Aorta (tissue), 5 donors: ENCODE measurements at places on chromosomes 3 and 15. TPM values are rescaled to one million over a fixed set of nuclear protein-coding genes. Genes with fewer than 3 reads are reported as not detected.

GRCh38 chr3:2148561-2149340, 50.1 kb downstream of the CNTN4 start:
- H3K4me1 ChIP-seq, result no peaks in the 10 kb centered on the region
- no peak overlapping the region for H3K27ac ChIP-seq
- no peak for DNase-seq
- H3K4me3 ChIP-seq, result no peak overlapping the region
- no peaks in the 10 kb centered on the region for H3K36me3 ChIP-seq

GRCh38 chr3:110799271-110799670, 272.3 kb upstream of the NECTIN3 start:
- no peak overlapping the region for H3K4me3 ChIP-seq
- H3K36me3 ChIP-seq, result no peaks in the 10 kb centered on the region
- H3K27ac ChIP-seq, result no peak overlapping the region
- DNase-seq, result no peak

GRCh38 chr3:178022599-178022998, 513.6 kb upstream of the KCNMB2 start:
- DNase-seq, result no peak
- H3K36me3 ChIP-seq, result no peaks in the 10 kb centered on the region
- no peaks in the 10 kb centered on the region for H3K27me3 ChIP-seq
- H3K4me1 ChIP-seq, result no peaks in the 10 kb centered on the region
- no peak overlapping the region for H3K4me3 ChIP-seq
- no peak overlapping the region for H3K27ac ChIP-seq

DNA sequence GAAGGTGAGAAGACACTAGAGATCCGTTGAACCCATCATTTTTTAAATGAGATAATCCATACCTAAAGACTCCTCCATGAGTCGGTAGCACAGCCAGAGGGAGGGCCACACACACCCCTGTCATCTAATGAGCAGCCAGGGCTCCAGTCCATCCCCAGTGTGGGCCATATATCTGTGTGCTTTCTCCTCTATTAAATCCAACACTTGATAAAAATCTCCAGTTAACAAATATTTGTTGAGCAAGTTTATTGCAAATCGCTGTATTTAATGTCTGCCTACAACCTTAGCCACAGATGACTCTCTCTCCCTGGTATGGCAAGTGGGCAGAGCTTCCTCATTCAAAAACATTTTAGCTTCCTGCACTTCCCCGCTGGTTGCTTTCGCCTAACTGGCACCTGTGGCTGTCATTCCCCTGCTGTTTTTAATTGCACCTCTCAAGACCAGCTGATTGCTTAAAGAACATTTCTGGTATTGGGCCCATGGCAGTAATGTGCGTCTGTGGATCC, 82.8 kb downstream of the SMAD3 start:
- DNase-seq, result no peak
- peaks cover 12% of the 10 kb centered on the region for H3K4me1 ChIP-seq
- no peaks in the 10 kb centered on the region for H3K27me3 ChIP-seq
- H3K27ac ChIP-seq, result no peak overlapping the region

DNA sequence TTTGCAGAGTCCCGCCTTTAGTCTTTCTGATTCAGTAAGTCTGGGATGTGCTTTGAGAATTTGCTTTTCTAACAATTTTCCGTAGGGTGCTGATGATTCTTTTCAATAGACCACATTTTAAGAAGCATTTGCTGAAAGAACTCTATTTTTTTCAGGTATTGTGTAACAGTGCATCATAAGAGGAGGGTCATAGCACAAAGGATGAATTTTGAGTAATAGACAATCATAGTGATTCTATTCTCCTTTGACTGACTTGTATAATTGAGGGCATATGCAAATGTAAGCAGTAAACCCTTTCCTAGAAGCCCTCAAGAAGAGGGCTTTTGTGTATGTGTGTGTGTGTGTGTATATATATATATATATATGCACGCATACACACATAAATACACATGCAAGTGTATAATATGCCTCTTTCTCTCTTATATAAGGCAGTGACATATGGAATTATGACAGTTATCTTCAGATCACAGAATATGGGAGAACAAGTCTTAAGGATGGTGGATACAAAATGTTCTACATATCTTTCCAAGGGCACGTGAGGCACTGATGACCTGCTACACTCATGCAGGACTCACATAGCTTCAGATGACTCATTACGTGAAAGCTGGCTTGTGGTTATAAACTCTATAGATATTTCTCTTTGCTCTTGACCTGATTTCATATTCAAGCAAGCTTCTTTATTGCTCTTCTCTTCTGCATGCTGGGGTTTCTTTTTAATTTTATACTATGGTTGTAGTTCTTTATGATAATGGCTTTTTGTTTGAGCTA, 6.5 kb upstream of the PLSCR1 start:
- no peak overlapping the region for H3K4me3 ChIP-seq
- H3K27ac ChIP-seq, result no peak overlapping the region
- no peaks in the 10 kb centered on the region for H3K27me3 ChIP-seq
- H3K4me1 ChIP-seq, result no peaks in the 10 kb centered on the region

ZNF717 gene
- total RNA-seq, result 11.6 TPM
